ENCODE measurements at places on chromosomes 7 and 10.

DNA sequence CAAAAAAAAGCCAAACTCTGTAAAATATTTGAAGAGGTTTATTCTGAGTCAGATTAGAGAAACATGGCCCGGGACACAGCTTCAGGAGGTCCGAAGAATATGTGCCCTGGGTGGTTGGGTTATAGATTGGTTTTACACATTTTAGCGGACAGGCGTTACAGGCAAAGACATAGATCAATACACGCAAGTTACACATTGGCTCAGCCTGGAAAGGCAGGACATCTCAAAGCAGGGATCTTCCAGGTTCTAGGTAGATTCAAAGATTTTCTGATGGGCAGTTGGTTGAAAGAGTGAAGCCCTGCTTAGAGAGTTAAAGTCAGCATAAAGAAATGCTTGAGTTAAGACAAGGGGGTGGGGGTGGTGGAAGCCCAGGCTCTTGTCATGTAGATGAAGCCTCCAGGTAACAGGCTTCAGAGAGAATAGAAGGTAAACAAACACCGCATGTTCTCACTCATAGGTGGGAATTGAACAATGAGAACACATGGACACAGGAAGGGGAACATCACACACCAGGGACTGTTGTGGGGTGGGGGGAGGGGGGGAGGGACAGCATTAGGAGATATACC is 464.3 kb upstream of the ADARB2 start:
- no peaks in the 10 kb centered on the region for H3K27me3 ChIP-seq
- no peak overlapping the region for H3K4me3 ChIP-seq
- no peaks in the 10 kb centered on the region for H3K4me1 ChIP-seq
- H3K36me3 ChIP-seq: no peaks in the 10 kb centered on the region
- DNase-seq: no peak

- H3K36me3 ChIP-seq: no peaks in the 10 kb centered on the region
- H3K27ac ChIP-seq: no peak overlapping the region
- H3K4me1 ChIP-seq: peaks cover 15% of the 10 kb centered on the region
- no peaks in the 10 kb centered on the region for H3K27me3 ChIP-seq
- H3K4me3 ChIP-seq: no peak overlapping the region
Observed at GRCh38 chr7:108324053-108325038, 131.9 kb downstream of the NRCAM start.

- no peak for DNase-seq
- H3K4me1 ChIP-seq: no peaks in the 10 kb centered on the region
- no peak overlapping the region for H3K4me3 ChIP-seq
- no peak overlapping the region for H3K27ac ChIP-seq
- no peaks in the 10 kb centered on the region for H3K36me3 ChIP-seq
- H3K27me3 ChIP-seq: no peaks in the 10 kb centered on the region
Observed at GRCh38 chr10:84783386-84783785, 455.0 kb downstream of the CCSER2 start.

DNA sequence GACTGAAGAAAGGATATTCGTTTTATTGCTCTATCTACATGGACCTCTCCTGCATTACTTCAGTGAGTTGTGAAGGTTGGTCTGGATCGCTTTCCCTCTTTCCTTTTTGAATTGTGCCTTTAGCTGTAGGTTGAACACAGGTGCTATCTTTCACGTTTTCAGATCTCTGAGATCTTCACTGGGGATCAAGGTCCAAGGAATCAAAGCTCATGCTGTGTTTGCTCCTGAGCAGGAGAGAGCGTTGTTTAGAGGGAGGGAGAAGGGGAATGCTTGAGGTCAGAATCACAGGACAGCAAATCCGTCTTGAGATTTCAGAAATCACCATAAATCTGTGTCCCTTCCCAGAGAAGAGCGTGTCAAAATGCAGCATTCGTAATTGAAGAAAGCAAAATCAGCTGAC is 105.0 kb downstream of the INSYN2A start:
- no peak for DNase-seq
- H3K36me3 ChIP-seq: no peaks in the 10 kb centered on the region
- H3K27me3 ChIP-seq: no peaks in the 10 kb centered on the region

GRCh38 chr10:102775201-102775934 is 31.6 kb downstream of the WBP1L start:
- no peak for DNase-seq
- peaks cover 41% of the 10 kb centered on the region for H3K4me1 ChIP-seq
- peaks cover 14% of the 10 kb centered on the region for H3K36me3 ChIP-seq
- no peaks in the 10 kb centered on the region for H3K27me3 ChIP-seq

GRCh38 chr10:102579328-102579727 is 65.0 kb upstream of the TRIM8 start:
- peaks cover 3% of the 10 kb centered on the region for H3K4me1 ChIP-seq
- H3K4me3 ChIP-seq: no peak overlapping the region
- no peaks in the 10 kb centered on the region for H3K27me3 ChIP-seq

- no peak for DNase-seq
- peaks cover 7% of the 10 kb centered on the region for H3K27me3 ChIP-seq
- H3K4me1 ChIP-seq: no peaks in the 10 kb centered on the region
- H3K36me3 ChIP-seq: no peaks in the 10 kb centered on the region
Observed at GRCh38 chr7:29748286-29749099, 57.8 kb upstream of the WIPF3 start.

DNA sequence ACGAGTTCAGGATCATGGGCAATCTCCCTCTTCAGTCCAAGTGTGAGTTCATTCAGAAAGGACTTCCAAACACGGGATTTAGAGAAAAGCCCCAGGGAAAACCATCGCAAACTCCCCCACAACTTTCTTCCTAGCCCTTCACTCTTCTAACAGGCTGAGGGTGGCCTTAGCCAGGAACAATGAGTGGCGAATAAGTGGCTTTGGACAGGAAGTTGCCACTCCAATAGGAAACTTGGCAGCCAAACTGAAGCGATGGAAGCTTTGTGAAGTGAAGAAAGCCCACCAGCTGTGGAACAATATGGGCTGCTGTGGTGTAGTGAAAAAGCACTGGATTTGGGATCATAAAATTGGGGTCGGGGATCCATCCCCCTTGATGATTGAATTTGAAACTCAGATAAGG is 193.2 kb downstream of the TEX36 start:
- no peaks in the 10 kb centered on the region for H3K36me3 ChIP-seq
- no peak for DNase-seq
- no peaks in the 10 kb centered on the region for H3K4me1 ChIP-seq

GRCh38 chr10:12121673-12122072 is 7.8 kb upstream of the SEC61A2 start:
- peaks cover 16% of the 10 kb centered on the region for H3K4me1 ChIP-seq
- no peaks in the 10 kb centered on the region for H3K27me3 ChIP-seq
- no peak overlapping the region for H3K27ac ChIP-seq
- no peak for DNase-seq
- no peak overlapping the region for H3K4me3 ChIP-seq

- DNase-seq: no peak
- no peak overlapping the region for H3K4me3 ChIP-seq
- no peaks in the 10 kb centered on the region for H3K4me1 ChIP-seq
- no peaks in the 10 kb centered on the region for H3K27me3 ChIP-seq
- H3K27ac ChIP-seq: no peak overlapping the region
Observed at GRCh38 chr7:41054960-41055661, 647.8 kb downstream of the INHBA start.

- no peak for DNase-seq
- no peak overlapping the region for H3K4me3 ChIP-seq
- no peak overlapping the region for H3K27ac ChIP-seq
- no peaks in the 10 kb centered on the region for H3K27me3 ChIP-seq
- H3K36me3 ChIP-seq: no peaks in the 10 kb centered on the region
Observed at GRCh38 chr10:67011981-67012380, 86.1 kb downstream of the LRRTM3 start.

DNA sequence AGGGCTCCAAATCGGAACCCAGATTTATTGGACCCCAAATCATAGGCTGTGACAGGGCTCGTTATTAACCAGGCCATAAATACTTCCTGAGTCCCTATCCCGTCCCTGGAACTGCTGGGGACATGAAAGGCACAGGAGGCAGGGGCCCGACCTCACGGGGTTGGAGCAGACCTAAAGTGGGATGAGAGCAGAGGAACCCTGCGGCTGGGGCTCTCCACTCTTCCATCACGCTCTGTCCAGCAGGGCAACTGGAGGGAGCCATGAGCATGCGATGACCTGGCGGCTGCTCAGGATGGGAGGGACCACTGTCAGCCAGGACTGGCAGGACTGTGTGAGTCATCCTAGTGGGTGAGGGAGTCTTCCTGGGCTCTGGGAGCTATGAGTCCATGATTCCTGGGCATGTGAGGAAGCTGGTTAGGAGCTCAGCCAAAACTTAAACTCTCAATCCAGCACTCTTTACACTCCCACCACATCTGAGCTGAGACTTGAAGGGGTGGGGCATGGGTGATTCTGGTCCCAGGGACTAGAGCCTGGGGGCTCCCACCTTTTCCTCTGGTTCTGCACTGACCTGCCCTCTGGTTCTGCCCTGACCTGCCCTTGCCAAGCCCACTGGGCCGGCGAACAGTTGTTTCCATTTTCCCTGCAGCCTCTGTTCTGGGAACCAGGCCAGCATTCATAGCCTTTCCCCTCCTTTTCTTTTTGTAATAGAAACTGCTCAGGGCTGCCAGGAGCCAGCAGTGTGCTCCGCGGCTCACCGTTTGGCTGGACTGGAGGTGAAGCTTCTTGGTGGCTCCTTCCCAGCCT is 47.1 kb downstream of the SYPL1 start:
- no peaks in the 10 kb centered on the region for H3K27me3 ChIP-seq
- H3K4me1 ChIP-seq: peaks cover 32% of the 10 kb centered on the region
- H3K36me3 ChIP-seq: no peaks in the 10 kb centered on the region
- H3K4me3 ChIP-seq: no peak overlapping the region
- no peak overlapping the region for H3K27ac ChIP-seq

DNA sequence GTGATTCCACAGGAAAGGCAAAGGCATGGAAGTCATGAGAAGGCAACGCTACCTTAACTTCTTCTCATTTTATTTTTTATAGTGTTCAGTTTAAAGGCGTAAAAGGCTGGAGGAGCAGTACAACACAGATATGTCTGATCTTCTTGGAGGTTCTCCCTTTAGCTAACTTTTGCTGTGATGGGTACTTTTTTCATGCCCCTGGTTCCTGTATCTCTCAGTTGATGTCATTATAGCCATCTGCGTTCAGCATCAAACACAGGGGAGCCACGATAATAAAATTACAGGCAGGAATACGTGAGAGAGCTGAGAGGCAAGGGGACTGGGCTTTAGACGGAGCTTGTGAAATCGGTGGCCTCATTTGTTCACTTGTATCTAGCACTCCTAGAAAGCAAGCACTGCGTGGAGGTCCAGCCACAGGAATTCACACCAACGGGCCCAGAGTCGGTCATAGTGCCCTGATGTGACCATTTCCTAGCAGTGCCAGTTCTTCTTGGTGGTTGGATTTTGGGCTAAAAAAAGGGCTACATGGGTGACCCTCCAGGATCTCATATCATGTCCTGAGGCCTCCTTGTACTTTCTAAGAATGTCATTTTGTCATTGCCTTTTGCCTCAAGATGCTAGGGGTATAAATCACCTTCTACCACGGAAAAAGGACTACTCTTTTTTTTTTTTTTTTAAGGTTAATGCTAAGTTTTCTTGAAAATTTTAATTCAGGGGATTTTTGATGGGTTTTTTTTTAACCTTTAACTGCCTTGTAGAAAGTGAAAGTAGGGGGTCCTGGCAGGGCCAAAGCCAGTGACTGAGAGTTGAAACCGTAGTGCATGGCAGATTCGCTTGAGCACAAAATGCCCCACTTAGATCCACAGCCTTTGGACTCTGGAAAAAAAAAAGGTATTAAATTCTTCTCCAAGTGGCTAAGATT is 191.5 kb downstream of the CELF2 start:
- peaks cover 64% of the 10 kb centered on the region for H3K36me3 ChIP-seq
- H3K4me1 ChIP-seq: peaks cover 84% of the 10 kb centered on the region
- DNase-seq: no peak
- no peaks in the 10 kb centered on the region for H3K27me3 ChIP-seq
- H3K27ac ChIP-seq: peak overlapping the region; percentile 91

GRCh38 chr7:5349005-5349380 is 66.2 kb downstream of the SLC29A4 start:
- H3K36me3 ChIP-seq: peaks cover 32% of the 10 kb centered on the region
- DNase-seq: no peak
- no peak overlapping the region for H3K4me3 ChIP-seq
- H3K27ac ChIP-seq: no peak overlapping the region
- no peaks in the 10 kb centered on the region for H3K4me1 ChIP-seq
- H3K27me3 ChIP-seq: no peaks in the 10 kb centered on the region

GRCh38 chr10:93745408-93746065 is 12.2 kb upstream of the LGI1 start:
- H3K4me3 ChIP-seq: no peak overlapping the region
- H3K36me3 ChIP-seq: no peaks in the 10 kb centered on the region
- no peak for DNase-seq
- H3K27me3 ChIP-seq: peaks cover 5% of the 10 kb centered on the region
- no peak overlapping the region for H3K27ac ChIP-seq

GRCh38 chr7:98841179-98841997 is 28.4 kb downstream of the TMEM130 start:
- DNase-seq: peak; percentile 77
- peaks cover 4% of the 10 kb centered on the region for H3K27me3 ChIP-seq
- H3K27ac ChIP-seq: no peak overlapping the region
- H3K4me3 ChIP-seq: no peak overlapping the region
- no peaks in the 10 kb centered on the region for H3K36me3 ChIP-seq
